Activated T-cell treated with anti-CD3 and anti-CD28 coated beads, Interleukin-2, amount 50 U/mL, for 72 hours (primary cell): ENCODE measurements at places on chromosomes 11 and 22. TPM values are rescaled to one million over a fixed set of nuclear protein-coding genes. Genes with fewer than 3 reads are reported as not detected.

Gene SAA4
- total RNA-seq: not detected

Gene PIWIL4
- 1.6 TPM for total RNA-seq

Gene KRTAP5-7
- not detected for total RNA-seq

Gene ANGPTL5
- not detected for total RNA-seq

Gene KRTAP5-2
- total RNA-seq: not detected

Gene MADD
- 73.5 TPM for total RNA-seq

Gene HPX
- 1.6 TPM for total RNA-seq

Gene ST14
- not detected for total RNA-seq

Gene EMID1
- 0.14 TPM for total RNA-seq

Gene SLC29A2
- 3.3 TPM for total RNA-seq

- no peaks in the 10 kb centered on the region for H3K27me3 ChIP-seq
- H3K27ac ChIP-seq: no peak overlapping the region
- no peak for DNase-seq
These were observed 110.6 kb upstream of the BID start for GRCh38 chr22:17884893-17885292.

DNA sequence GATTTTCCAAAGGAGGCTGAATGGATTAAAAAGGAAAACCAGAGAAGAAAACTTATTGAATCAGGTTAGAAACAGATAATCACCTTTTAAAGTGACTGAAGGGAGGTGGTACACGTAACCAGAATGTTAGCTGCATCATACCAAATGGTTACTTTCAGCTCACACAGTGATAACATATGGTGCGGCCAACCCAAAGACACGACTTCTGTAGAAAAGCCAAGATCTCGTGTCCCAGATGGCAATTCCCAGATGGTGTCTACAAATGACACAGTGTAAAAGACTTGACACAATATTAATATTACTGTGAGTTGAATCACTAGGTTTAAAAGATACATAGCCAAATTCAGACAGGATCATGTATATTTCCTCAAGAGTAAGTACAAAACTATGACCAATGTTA, 5.2 kb downstream of the PPP2R1B start:
- H3K4me3 ChIP-seq: no peak overlapping the region
- H3K27ac ChIP-seq: no peak overlapping the region
- no peaks in the 10 kb centered on the region for H3K27me3 ChIP-seq
- peaks cover 16% of the 10 kb centered on the region for H3K36me3 ChIP-seq
- no peak for DNase-seq
- peaks cover 29% of the 10 kb centered on the region for H3K4me1 ChIP-seq

DNA sequence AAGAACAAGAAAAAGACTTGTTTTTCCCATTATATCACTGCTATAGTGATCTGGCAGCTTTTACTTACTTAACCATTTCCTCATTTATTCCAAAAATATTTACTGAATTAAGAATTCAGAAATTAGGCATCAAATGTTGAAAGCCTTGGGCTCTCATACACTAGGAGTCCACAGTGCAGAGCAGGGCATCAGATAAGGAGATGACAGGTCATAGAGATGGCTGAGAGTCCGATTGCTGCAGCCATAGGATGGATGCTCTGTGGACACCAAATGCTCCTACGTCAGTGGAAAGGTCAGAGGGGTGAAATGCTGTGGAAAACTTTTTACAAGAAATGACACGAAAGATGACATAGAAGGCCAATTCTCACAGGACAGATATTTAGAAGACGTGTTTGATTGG, 771.1 kb downstream of the LRRC4C start:
- H3K27me3 ChIP-seq: no peaks in the 10 kb centered on the region
- H3K36me3 ChIP-seq: no peaks in the 10 kb centered on the region
- H3K27ac ChIP-seq: no peak overlapping the region

GRCh38 chr11:10087186-10087922, 206.7 kb downstream of the SBF2 start:
- H3K4me3 ChIP-seq: no peak overlapping the region
- DNase-seq: no peak
- H3K4me1 ChIP-seq: peaks cover 9% of the 10 kb centered on the region
- H3K27me3 ChIP-seq: no peaks in the 10 kb centered on the region
- no peak overlapping the region for H3K27ac ChIP-seq
- H3K36me3 ChIP-seq: peaks cover 2% of the 10 kb centered on the region

DNA sequence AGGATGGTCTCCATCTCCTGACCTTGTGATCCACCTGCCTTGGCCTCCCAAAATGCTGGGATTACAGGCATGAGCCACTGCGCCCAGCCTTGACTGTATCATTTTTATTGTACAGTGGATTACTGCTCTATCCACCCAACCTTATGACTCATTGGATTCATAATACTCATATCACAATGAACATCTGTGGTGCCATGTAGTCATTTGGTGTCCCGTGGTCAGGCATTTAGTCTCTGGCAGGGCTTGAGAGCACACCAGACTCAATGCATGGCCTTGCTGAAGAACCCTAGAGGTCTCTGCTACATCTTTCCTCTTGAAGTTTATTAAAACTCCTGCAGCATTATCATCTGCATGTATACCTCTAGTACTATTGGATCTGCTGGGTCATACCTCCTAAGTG, 98.0 kb upstream of the LDLRAD3 start:
- H3K4me3 ChIP-seq: no peak overlapping the region
- no peaks in the 10 kb centered on the region for H3K4me1 ChIP-seq
- H3K36me3 ChIP-seq: no peaks in the 10 kb centered on the region
- H3K27ac ChIP-seq: no peak overlapping the region
- peaks cover 9% of the 10 kb centered on the region for H3K27me3 ChIP-seq

GRCh38 chr11:120722524-120722923, 211.0 kb downstream of the GRIK4 start:
- no peaks in the 10 kb centered on the region for H3K4me1 ChIP-seq
- no peaks in the 10 kb centered on the region for H3K36me3 ChIP-seq
- no peak overlapping the region for H3K27ac ChIP-seq
- no peak overlapping the region for H3K4me3 ChIP-seq
- H3K27me3 ChIP-seq: peaks cover 14% of the 10 kb centered on the region

GRCh38 chr11:25710975-25711374, 621.0 kb upstream of the ANO3 start:
- no peaks in the 10 kb centered on the region for H3K4me1 ChIP-seq
- H3K36me3 ChIP-seq: no peaks in the 10 kb centered on the region
- no peak overlapping the region for H3K27ac ChIP-seq
- no peak overlapping the region for H3K4me3 ChIP-seq
- no peaks in the 10 kb centered on the region for H3K27me3 ChIP-seq

DNA sequence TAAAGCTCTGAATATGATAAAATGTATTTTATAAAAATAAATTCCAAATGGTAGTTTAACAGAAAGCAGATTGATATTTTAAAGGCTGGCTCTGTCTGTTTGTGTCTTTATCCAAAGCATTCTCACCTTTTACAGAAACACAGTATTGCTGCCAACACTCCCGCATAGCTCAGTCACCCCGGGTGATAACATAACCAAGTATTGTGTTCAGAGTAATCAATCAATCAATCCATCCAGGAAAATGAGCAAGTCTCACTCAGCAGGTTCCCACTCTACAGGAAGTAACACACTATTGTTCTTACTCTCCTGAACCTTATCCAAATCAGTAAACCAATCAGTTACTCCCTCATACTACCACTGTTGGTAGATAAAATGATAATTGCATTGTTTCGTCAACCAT, 203.4 kb downstream of the LRRC4C start:
- no peak overlapping the region for H3K4me3 ChIP-seq
- no peak overlapping the region for H3K27ac ChIP-seq
- H3K36me3 ChIP-seq: peaks cover 2% of the 10 kb centered on the region
- H3K27me3 ChIP-seq: no peaks in the 10 kb centered on the region
- H3K4me1 ChIP-seq: no peaks in the 10 kb centered on the region

GRCh38 chr11:106614262-106614661, 404.0 kb downstream of the GUCY1A2 start:
- H3K27me3 ChIP-seq: no peaks in the 10 kb centered on the region
- H3K4me3 ChIP-seq: no peak overlapping the region
- H3K27ac ChIP-seq: no peak overlapping the region
- H3K36me3 ChIP-seq: no peaks in the 10 kb centered on the region

DNA sequence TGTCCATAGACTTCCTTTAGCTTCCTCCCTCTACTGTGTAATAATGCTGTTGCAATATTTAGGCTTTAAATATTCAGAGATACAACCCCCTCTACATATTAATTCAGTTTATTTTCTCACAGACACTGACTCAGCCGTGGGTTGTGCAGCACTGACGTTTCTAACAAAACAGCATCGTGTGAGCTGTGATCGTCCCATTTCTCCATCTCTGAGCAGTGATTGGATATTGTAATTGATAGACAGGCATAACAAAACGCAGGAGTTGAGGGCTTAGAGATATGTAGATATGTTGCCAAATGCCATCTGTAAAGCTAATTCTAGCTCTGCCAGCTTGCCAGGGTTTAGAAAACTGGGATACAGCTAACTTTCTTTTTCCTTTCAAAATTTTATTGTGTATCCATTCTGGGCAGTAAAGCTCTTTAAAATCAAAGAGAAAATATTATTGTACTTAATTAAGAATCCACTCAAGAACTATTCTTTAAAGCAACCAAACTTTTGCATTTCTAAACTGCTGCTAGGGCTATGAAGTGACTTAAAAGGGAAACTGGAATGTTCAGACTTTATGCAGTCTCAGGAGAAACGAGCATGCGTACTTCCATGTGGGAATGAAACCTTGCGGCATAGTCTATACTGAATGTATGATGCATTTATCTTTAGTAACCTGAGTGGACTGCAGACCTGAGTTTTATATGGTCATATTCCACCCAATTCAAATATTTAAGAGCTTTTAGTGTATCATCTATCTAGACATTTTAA, 22.7 kb downstream of the BTBD10 start:
- no peaks in the 10 kb centered on the region for H3K27me3 ChIP-seq
- H3K4me3 ChIP-seq: no peak overlapping the region
- no peak overlapping the region for H3K27ac ChIP-seq
- peaks cover 15% of the 10 kb centered on the region for H3K4me1 ChIP-seq
- H3K36me3 ChIP-seq: no peaks in the 10 kb centered on the region

DNA sequence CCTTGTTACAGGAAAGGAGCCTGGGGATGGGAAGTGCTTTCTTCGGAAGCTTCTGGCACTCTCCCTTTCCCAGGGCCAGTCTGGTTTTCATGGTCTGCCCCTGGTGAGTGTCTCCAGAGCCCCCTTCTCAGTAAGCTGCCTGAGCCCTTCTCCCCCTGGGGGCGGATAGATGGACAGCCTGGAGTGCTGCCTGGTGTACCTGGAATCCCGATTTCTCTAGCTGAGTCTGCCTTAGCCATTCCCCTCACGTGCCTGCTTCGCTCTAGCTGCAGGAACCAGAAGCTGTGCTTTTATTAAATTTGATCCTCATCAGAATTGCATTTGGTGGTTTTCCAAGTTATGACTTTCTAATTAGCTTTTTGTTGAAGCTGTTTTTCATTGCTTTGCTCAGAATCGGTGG, 152.9 kb upstream of the NAV2 start:
- no peak overlapping the region for H3K4me3 ChIP-seq
- no peak for DNase-seq
- H3K4me1 ChIP-seq: no peaks in the 10 kb centered on the region
- peaks cover 17% of the 10 kb centered on the region for H3K27me3 ChIP-seq
- H3K27ac ChIP-seq: no peak overlapping the region
- H3K36me3 ChIP-seq: no peaks in the 10 kb centered on the region

- H3K27ac ChIP-seq: no peak overlapping the region
- H3K4me1 ChIP-seq: peaks cover 39% of the 10 kb centered on the region
- H3K4me3 ChIP-seq: no peak overlapping the region
- DNase-seq: no peak
- H3K36me3 ChIP-seq: no peaks in the 10 kb centered on the region
- H3K27me3 ChIP-seq: peaks cover 12% of the 10 kb centered on the region
These were observed 110.2 kb upstream of the SESN3 start for GRCh38 chr11:95341221-95341620.
